Osteoblast (primary cell): ENCODE measurements at places on chromosomes 5 and 9. TPM values are rescaled to one million over a fixed set of nuclear protein-coding genes. Genes with fewer than 3 reads are reported as not detected.

Gene TMEM232
- 1.4 and 2.7 TPM in 2 replicates for total RNA-seq

Gene PCDHGA9
- 6.2 and 6.5 TPM in 2 replicates for total RNA-seq

Gene CCL27
- total RNA-seq: 0.36 TPM in 1 of 2 replicates, not detected in the other

Gene FBXW11
- total RNA-seq: 72.5 and 76.7 TPM in 2 replicates

Gene VLDLR
- total RNA-seq: 5.3 and 10.1 TPM in 2 replicates

Gene RGMB
- 70.9 and 81.3 TPM in 2 replicates for total RNA-seq

Gene F2RL1
- 1.8 and 5.3 TPM in 2 replicates for total RNA-seq

Gene PTGER4
- 10.6 and 15.2 TPM in 2 replicates for total RNA-seq

Gene RNF183
- total RNA-seq: not detected in 2 replicates

Gene TXNDC8
- total RNA-seq: not detected in 2 replicates

Gene ARHGEF28
- total RNA-seq: 56.9 and 64.4 TPM in 2 replicates

Gene SHC3
- total RNA-seq: under 0.01 and 0.36 TPM in 2 replicates

Gene KCNN2
- total RNA-seq: not detected in 2 replicates

Gene PIGO
- total RNA-seq: 15.0 and 15.9 TPM in 2 replicates

Gene PKN3
- 3.5 and 4.3 TPM in 2 replicates for total RNA-seq

Gene SNCAIP
- total RNA-seq: 6.2 and 8.0 TPM in 2 replicates

Gene LRRC8A
- 38.0 and 39.8 TPM in 2 replicates for total RNA-seq

Gene ROPN1L
- 0.59 and 0.72 TPM in 2 replicates for total RNA-seq

Gene TMCO6
- 8.3 and 8.5 TPM in 2 replicates for total RNA-seq

Gene CAPSL
- not detected in 2 replicates for total RNA-seq

Gene HK3
- total RNA-seq: under 0.01 and 1.8 TPM in 2 replicates

Gene MCCC2
- 24.8 and 28.2 TPM in 2 replicates for total RNA-seq

Gene AGXT2
- total RNA-seq: not detected in 2 replicates

Gene GAS1
- total RNA-seq: 107 and 121 TPM in 2 replicates

Gene SYK
- total RNA-seq: not detected in 2 replicates

Gene TYRP1
- 0.36 TPM in 1 of 2 replicates, not detected in the other for total RNA-seq

Gene MARCOL
- total RNA-seq: not detected in 2 replicates

Gene OTP
- total RNA-seq: under 0.01 TPM in 1 of 2 replicates, not detected in the other

Gene ECM2
- total RNA-seq: 55.4 and 62.2 TPM in 2 replicates

Gene OBP2B
- total RNA-seq: not detected in 2 replicates

Gene PCDHGB5
- total RNA-seq: 21.5 and 24.2 TPM in 2 replicates

Gene PCDHAC1
- total RNA-seq: 0.29 and 0.36 TPM in 2 replicates

Gene SLC4A9
- not detected in 2 replicates for total RNA-seq

Gene CACNA1B
- total RNA-seq: under 0.01 TPM in 2 replicates

Gene TAF11L10
- not detected in 2 replicates for total RNA-seq
